Fibroblast of skin of right biceps (primary cell): ENCODE measurements at places on chromosomes 2 and 18.

DNA sequence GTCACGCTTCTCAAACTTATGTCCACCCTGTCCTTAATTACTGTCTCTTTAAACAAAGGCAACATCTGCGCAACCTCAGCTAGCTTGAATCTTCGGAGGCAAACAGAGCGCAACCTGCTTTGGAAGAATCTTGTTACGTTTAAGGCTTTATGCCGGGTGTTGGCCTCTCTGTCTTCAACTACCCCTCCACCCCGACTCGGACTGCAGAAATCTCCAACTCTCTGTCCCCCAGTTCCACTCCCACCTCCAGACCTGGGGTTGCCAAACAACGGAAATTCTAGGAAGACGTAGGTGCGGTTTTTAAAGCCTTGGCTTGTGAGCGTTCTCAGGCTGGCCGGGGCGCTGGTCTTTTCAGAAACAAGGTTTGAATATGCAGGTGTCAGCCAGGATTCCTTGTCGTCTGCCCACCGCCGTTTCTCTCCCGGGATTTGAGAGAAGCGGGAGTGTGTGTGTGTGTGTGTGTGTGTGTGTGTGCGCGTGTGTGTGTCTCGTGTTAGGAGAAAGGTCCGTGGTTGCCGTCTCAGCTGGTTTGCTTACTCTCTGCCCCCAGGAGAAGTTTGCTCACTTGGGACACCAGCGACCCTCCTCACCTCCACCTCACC lies 1.1 kb upstream of the ONECUT2 start:
- no peak for DNase-seq

- DNase-seq, result no peak
Measured at GRCh38 chr2:131122496-131122895, 17.4 kb downstream of the PLEKHB2 start.

GRCh38 chr2:192500550-192501200 lies 305.9 kb upstream of the TMEFF2 start:
- DNase-seq, result peak; percentile 31

DNA sequence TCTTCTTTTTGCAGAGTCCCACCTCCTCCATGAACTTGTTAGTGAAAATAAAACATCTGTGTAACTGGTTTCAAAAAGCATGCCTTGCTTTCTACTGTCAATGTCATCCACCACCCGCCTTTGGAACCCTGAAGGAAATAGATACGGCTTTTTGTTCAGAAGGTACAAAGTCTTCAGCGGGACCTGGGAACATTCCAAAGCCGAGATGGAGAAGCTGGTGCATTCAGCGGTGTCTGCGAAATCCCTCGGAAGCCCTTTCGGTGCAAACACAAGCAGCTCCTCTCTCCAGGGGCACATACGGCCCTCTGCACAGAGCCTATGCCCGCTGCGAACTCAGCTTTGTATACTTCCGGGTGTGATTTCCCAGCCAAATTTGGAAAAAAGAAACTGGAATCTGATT lies 555.8 kb upstream of the SALL3 start:
- DNase-seq, result no peak

DNA sequence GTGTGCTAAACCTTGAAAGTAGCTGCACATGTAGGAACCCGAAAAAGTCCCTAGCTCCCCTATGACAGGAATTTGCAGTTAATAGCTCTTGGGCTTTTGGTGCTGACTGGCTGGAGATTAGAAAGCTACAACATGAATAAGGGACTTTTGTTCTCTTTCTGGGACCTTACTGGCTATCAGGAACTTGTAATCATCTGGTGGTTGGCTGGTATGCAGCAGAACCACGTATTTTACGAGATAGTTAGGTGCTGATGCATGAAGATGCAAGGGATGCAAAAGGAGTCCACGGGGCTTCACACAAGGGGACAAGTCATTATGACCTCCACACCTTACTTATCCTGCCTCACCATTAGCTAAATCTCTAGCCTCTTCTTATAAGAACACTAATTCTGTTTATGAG lies 190.2 kb upstream of the NRXN1 start:
- no peak for DNase-seq

- DNase-seq, result no peak
Measured at GRCh38 chr2:66566726-66567399, 131.9 kb downstream of the MEIS1 start.

GRCh38 chr2:170578606-170579005 lies 136.5 kb upstream of the SP5 start:
- DNase-seq, result no peak

GRCh38 chr2:136809998-136810397 lies 44.7 kb downstream of the THSD7B start:
- DNase-seq, result no peak

DNA sequence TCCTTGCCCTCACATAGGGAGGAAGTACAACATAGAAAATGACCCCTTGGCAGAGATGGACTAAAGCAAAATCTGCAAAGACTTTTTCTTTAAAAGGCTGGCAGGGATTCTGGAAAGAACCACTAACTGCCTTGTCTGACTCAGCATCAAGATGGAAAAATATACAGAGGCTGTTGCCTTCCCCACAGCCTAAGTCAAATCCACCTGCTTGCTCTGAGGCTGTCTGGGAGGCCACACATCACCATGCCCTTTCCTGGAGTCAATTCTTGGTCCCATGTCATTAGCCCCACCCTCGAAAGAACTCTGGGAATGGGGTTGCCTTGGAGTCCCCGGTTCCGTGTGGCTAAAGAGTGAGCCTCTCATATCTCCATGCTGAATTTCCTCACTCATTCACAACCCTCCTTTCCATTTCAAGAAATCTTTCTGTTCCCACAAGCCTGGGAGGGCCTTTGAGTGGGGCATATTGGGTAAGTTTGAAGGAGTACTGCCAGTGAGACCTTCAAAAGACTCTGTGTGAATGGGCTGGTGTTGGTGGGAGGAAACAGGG lies 39.4 kb downstream of the BMP10 start:
- DNase-seq, result peak; percentile 19

GRCh38 chr2:108908713-108909070 lies 80.3 kb downstream of the EDAR start:
- no peak for DNase-seq

GRCh38 chr2:56892382-56892781 lies 708.6 kb downstream of the CCDC85A start:
- no peak for DNase-seq

DNA sequence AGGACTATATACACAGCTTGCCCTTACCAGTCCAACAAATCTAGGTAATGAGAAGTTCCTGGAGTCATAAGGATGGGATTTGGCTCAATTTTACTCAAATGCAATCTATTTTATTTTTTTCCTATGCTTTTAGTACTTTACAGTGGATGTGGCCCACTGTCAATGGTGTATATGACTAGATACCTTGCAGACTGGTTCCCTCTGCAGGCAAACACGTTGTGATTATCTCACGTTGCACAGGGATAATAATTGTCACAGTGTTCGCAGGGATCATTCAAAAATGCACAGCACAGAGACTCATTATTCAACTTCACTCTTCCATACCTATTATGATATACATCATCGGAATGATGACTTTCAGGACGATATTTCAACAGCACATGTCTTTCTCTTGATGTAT lies 359.7 kb downstream of the MBD2 start:
- DNase-seq, result peak; percentile 4

DNA sequence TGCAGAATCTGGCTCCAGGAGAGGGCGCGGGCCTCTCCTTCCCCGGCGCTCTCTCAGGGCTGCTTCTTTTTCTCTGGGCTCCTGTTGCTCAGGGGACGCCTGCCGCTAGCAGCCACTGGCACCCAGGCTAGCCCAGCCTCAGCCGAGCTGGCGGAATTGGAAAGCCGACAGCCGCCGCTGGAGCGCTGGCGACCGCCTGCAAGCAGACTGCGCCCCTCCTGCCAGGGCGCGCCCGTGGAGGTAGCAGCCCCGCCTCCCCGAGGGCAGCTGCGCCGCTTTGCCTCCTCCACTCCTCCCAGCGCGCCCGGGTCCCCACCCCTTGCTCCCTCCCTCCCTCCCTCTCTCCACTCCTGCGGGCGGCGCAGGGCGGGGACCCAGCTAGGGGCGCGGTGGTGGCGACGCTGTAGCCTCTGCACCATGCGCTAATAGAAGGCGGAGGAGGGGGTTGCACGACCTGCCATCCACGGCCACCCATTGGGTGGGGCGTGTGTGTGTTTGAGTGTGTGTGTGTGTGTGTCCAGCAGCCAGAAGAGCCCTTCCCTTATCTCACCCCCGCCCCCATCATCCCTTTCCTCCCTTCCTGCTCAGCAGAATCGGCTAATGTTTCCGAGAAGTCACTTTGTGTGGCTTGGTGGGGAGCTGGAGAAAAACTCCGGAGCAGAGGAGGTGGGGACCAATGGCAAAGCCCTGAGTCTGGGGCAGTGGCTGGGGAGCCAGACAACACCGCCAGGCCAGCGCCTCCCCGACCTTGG lies at the start of gene SCN9A:
Gene SCN9A, minus strand, starts transcription at position 209 of the 752 bp plus-strand sequence. CDS start 64,188 bp downstream, outside the sequence.
- peak; percentile 59 for DNase-seq

DNA sequence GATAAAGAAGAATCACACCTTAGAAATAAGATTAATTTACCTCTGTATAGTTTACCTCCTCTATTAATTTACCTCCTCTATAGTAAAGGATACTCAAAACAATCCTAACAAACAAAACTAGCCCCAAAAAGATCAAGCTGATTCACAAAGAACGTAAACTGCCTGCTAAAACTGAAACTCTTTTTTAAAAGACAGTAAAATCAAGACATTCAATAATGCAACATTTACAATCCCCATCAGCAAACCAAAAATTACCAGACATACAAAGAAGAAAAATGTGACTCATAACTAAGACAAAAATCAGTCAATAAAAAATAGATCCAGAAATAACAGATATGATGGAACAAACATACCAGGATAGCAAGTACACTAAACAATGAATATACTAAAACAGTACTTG lies 215.7 kb downstream of the ZEB2 start:
- DNase-seq, result no peak

DNA sequence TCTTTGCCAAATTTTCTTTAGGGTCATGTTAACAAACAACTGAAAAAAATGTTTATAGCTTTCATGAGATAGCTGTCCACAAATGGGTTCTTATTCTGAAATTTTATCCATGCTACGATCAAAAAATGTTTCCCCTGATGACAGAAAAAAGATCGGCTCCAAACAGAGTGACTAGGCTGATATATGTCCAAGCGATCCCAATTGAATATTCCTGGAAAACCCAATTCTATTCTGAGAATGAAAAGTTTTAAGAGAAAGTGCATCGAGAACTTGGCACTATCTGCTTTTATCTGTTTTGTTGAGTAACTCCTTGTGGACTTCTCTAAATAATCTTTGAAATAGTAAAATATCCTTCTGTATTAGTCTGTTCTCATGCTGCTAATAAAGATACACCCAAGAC lies 19.1 kb downstream of the KCNE4 start:
- DNase-seq, result no peak

DNA sequence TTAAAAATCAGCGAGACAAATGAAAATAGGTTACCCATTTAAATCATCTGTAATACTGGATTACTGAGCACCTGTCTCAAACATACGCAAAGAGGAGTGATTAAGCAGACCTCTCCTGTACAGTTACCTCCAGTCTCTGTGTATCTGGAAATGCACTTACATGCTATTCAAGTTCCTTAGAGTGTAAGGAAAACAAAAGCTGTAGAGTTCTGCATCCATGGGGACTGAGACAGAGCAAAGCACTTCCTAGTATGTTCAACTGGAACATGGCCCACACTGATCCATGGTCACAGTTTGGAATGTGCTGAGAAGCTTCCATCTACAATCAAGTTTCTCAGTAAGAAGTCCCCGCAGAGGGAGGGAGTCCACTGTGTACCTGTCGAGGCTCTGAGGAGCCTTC lies 63.9 kb downstream of the PPP4R1 start:
- no peak for DNase-seq

DNA sequence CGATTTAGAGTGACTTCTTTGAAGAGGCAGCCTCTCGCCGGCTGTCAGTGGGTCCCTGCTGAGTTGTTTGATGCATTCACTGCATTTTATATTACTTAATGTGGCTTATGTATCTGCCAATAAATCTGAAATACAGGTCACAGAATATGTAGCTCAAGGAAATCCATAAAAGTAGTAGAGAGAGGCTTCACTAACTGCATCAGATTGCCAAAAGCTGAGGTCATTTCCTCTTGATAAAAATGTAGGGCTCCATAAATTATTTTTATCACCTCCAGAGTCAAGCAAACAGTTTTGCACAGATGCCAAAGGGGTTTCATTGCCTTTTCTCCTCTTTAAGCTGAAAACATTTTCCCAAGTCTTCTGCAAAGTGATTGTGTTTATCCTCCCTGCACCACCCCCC lies 36.5 kb upstream of the CCDC93 start:
- peak; percentile 71 for DNase-seq

GRCh38 chr2:100451092-100451491 lies 19.2 kb upstream of the NMS start:
- no peak for DNase-seq

GRCh38 chr2:194718881-194719280 lies 938.1 kb upstream of the SLC39A10 start:
- DNase-seq, result no peak

DNA sequence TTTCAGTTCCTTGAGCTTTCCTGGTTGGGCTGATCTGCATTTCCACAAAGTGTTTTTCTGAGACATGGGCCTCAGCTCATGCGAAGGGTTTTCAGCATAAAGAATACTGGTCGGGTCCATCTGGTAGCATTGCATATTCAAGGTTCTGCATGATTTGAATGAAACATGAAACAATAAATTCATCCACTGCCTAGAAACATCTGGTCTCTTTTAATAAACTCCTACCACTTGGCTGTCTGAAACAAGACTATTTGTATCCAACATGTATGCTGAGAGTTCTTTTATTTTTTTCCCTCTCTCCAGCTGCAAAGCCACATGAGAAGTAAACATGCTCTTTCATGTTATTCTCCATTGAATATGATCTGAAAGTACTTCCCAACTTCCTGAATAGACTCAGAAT lies 314.9 kb upstream of the SOX11 start:
- DNase-seq, result no peak

- peak; percentile 64 for DNase-seq
Measured at GRCh38 chr2:46657042-46657504, 177.7 kb downstream of the TMEM247 start.

GRCh38 chr2:238320648-238321281 lies 447 bp downstream of the TRAF3IP1 start:
- peak; percentile 3 for DNase-seq

DNA sequence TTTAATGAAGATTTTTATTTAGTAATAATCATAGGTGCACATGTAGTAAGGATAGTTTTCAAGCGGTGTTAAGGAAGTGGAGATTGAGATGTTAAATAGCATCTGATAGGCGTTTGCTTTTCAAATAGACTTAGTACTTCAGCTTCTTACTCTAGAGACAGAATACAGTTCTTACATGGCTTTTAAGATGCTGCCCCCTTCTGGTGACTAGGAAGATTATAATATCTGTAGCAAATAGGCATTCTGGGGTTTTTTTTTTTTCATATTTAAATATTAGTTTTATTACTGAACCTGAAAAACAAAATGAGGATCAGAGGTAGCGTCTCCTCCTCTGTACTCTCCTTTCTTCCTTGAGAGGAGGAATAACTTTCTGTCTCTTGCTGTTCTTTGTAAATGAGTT lies 100.2 kb downstream of the AGAP1 start:
- DNase-seq, result peak; percentile 76

DNA sequence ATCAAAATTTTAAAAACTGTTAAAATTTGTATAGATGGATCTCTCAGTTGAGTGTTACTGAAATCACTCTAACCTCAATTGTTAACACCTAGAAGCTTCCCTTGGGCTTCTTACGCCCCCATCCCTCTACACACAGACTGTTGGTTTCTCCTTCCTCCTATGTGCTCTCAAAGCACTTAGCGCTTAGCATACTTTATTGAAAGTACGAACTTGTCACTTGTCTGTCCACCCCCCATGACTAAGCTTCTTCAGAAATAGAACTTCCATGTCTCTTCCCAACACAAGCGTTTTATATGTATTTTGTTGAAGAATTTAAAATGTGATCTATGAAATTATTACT lies 441 bp downstream of the MPHOSPH10 start:
- DNase-seq, result peak; percentile 11
